ENCODE measurements at places on chromosomes 13 and 19.

- DNase-seq: no peak
Measured at GRCh38 chr19:29105629-29106292, 107.2 kb downstream of the UQCRFS1 start.

DNA sequence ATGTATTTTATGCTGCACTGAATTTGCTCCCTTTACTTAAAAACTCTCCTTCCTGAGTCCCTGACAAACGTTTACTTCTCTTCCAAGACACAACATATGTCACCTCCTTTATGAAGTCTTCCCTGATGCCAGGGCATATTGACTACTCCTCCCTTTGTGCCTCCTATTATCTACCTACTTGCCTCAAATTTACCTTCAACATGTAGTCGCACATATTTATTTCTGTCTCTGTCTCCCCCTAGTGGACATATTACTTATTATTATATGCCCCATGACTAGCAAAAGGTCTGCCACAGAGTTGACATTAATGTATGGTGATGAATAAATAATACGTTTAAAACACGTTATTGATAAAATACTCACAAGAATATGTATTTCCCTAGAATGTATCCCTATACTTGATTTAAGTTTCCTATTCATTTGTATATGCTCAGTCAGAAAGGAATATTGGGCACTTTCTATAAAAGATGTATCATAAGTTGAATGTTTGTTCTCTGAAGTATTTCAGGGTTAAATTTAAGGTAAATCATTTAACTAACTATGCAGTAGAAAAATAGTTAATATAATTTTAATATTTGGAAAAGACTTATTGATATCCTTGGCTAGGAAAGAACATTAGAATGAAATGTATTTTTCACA is 250.3 kb upstream of the ATXN8OS start:
- no peak for DNase-seq

GRCh38 chr13:80339912-80340650 is 845 bp downstream of the SPRY2 start:
- no peak for DNase-seq

DNA sequence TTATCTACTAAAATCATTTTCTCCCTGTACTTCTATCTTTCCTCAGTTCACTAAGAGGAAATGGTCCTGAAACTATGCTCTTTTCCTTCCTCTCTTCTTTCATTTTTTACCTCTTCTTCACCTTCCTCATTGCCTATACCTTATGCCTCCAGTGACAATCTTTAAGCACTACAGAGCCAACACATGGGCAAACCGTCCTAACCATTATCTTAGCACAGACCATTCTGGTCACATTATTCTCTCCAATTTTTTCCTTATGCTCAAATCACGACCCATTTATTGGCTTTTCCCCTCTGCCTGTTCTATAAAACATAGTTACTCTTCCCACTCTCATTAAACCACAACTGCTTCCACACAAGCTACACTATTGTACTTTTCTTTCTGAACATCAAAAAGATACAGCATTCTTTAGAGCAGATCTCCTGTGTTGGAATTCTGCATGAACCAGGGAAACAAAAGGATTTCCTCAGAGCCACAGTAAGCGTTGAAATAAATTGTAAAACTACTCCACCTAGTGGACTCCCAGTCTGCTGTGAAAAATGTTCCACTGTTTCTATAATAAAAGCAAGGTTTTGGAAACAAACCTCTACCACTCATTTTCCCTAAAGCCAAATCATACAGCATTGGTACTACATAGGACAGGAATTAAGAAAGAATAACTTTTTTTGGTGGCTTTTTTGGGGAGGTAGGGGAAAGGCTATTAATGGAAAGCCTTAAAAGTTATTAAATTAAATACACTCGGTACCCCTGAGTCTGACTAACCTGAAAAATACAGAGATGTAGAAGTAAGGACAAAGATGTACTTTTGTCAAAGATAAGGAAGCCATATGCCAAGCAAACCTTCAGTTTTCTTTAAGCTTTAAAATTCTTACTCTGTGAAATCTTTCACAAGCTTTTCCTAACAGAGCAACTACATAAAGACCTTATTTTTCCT is 19.5 kb downstream of the NUFIP1 start:
- DNase-seq: no peak

DNA sequence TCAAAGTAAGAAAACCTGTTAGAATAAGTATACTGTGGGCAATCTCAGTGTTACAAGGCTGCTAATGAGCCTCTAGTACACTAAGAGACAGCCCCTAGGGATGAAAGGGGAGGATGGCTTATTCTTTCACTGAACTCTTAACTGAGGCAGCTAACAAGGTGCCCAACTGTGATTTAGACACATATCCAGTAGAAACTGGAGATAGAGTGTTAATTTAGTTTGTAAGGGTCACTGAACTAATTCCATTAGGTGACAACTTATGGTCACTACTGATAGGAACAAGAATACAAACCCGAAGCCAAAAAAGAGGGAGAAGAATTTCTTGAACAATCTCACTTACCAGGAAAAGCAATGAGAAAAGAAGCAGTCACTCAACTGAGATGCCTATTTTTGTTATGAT is 1010.6 kb downstream of the PCDH9 start:
- DNase-seq: no peak

GRCh38 chr13:101747039-101747438 is 294.6 kb downstream of the ITGBL1 start:
- DNase-seq: no peak

DNA sequence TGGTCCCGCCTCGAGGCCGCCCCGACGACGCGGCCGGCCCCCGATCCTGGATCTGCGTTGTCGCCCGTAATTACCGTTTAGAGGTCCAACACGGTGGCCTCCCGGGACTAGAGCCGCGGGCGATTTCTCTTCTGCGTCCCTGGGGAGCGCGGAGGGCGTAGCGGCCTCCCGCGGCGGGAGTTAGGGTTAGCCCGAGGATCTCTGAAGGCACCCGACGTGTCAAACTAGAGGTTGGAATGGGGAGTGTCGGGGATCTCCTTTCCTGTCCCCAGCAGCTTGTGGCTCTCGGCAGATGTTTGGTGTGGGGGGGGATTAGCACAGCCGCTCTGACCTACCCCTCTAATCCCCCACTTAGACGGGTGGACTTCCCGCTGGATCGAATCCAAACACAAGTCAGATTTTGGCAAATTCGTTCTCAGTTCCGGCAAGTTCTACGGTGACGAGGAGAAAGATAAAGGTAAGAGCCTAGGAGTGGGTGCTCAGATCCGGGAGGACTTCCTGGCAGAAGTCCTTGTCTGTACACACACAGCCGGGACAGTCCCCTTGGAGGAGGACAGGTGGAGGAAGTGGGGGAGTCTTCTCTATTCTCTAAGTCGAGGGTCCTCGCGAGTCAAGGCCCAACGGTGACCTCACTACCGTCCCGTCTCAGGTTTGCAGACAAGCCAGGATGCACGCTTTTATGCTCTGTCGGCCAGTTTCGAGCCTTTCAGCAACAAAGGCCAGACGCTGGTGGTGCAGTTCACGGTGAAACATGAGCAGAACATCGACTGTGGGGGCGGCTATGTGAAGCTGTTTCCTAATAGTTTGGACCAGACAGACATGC is 581 bp downstream of the CALR start:
- no peak for DNase-seq

- DNase-seq: no peak
Measured at GRCh38 chr13:36357692-36358091, 11.5 kb upstream of the SPART start.

GRCh38 chr13:79468402-79468801 is 12.6 kb upstream of the NDFIP2 start:
- DNase-seq: no peak

DNA sequence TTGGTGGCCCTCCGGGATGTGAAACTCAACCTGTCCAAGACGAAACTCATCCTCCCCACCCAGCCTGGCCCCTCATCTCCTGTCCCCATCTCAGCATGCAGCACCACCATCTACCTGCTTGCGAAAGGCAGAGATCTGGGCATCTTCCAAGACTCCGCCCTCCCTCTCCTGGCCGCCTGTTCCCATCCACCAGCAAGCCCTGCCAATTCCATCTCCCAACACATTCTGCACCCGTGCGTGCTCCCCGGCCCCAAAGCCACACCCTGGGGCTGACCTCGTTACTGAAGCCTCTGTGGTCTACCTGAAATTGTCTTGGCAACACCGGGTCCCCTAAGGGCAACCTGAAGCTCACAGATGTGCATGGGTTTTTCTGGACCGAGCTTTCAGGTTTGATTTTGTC is 13.2 kb upstream of the CAMSAP3 start:
- no peak for DNase-seq

GRCh38 chr19:53432088-53432661 is 391 bp downstream of the ZNF761 start:
- DNase-seq: no peak

- DNase-seq: no peak
Measured at GRCh38 chr13:98309569-98310335, 132.7 kb upstream of the RNF113B start.

GRCh38 chr13:73212482-73212881 is 153.7 kb downstream of the KLF5 start:
- DNase-seq: no peak

GRCh38 chr13:100490692-100491091 is 97.9 kb downstream of the GGACT start:
- DNase-seq: no peak

GRCh38 chr13:63190219-63190618 is 1774.6 kb upstream of the PCDH20 start:
- no peak for DNase-seq

DNA sequence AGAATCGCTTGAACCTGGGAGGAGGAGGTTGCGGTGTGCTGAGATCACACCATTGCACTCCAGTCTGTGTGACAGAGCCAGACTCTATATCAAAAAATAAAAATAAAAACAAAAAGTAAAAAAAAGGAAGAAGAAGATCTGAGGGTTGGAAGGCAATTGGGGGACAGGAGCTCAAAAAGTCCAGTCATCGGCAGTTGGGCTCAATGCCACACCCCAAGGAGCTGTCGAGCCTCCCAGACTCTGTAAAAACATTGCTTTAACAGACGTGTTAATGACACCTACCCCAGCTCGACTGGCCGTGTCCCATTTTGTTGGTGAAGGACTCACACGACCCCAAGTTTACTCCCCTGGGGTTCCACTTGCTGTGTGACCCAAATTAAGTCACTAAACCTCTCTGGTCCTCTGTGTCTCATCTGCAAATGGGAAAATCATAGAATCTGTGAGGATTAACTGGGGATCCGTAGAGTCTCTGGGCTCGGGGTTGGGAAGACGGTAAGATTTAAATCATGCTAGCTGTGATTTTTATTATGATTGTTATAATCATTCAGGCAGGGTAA is 7.0 kb downstream of the GNA15 start:
- no peak for DNase-seq

DNA sequence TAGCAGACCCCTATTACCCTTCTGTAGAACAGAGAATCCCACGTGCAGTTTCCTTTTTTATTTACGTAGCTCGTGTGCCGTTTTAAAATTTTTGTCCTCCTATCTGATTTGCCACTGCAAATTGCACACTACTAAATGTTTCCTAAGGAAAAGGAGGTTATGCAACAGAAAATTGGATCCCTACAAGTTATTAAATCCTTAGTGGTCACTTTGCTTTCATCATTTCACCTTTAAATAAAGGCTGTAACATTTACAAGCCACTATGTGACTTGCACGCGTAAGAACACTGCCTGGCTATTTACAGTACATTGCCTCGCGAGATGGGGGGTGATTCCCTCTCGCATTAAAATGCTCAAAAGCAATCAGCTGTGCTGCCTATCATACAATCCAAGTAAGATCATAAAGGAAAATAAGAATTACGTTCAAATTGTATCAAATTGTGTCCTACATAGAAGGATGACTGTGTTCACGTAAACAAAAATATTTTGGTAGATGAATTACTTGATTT is 525.6 kb downstream of the SUCLA2 start:
- no peak for DNase-seq

- DNase-seq: no peak
Measured at GRCh38 chr19:58582985-58583384, 9.8 kb upstream of the MZF1 start.

DNA sequence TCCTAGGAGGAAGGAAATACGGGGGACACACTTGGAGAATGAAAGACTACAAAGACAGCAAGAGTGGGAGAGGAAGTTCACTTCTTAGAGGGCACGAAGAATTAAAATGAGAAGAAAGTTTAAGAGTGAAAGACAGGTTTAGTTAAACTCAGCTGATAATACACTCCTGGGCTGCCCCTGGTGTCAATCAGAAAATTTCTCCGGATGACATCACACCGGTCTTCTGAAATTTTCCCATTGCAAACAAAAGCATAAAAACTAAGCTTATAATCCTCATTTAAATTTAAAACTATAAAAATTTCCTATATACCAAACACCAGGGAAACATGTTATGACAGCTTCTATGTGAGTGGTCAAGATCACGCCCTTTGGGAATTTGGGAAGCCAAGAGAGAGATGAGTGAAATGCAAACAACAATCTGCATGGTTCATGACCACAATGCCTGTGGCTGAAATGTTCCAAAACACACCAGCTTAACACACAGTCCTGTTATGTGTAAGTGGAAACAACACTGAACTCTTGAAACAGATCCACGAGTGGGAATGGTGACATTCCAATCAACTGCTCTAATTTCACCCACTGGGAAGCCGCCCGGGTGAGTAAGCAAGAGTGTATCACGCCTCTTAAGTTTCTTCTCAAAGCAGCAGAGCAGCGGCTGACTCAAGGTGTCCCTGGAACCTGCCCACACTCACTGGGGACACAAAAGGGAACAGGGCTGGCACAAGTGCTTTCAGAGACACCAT is 49.0 kb downstream of the BRD4 start:
- no peak for DNase-seq

- DNase-seq: no peak
Measured at GRCh38 chr19:3534375-3535234, 4.4 kb upstream of the TEKTIP1 start.

- DNase-seq: no peak
Measured at GRCh38 chr19:7480970-7481255, 7.9 kb downstream of the PEX11G start.

DNA sequence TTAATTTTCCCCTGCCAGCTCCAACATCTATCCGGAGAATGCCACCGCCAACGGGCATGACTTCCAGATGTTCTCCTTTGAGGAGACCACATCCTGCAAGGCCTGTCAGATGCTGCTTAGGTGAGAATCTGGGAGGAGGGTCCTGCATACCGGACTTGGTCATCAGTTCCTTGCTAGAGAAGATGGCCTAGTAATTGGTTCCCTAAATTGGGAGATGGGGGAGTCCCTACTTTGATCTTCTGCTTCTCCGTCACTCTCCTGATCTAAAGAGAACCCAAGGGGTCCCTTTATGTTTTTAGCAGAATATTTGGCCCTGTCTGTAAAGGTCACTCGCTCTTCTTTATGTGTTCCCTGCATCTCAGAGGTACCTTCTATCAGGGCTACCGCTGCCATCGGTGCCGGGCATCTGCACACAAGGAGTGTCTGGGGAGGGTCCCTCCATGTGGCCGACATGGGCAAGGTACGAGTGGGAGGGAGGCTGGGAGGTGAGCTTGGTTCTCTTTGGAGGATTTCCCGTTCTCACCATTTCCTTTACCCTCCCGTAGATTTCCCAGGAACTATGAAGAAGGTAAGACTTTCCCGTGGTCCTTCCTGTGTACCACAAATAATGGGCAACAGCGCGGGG is 54.1 kb upstream of the ADGRE1 start:
- no peak for DNase-seq

- peak; percentile 37 for DNase-seq
Measured at GRCh38 chr19:34345947-34346351, 19.0 kb upstream of the GPI start.

- DNase-seq: no peak
Measured at GRCh38 chr13:66655847-66656454, 574.2 kb downstream of the PCDH9 start.

GRCh38 chr19:42191330-42191729 is 26.1 kb downstream of the DEDD2 start:
- DNase-seq: no peak

Measured in stimulated activated CD8-positive, alpha-beta memory T cell treated with anti-CD3 and anti-CD28 coated beads, Interleukin-7, amount 100 ng/mL, for 1 hour (primary cell).